ENCODE measurements at places on chromosomes 6 and 20.
A peak's percentile ranks its signal among the peaks of the same experiment; 100 is the strongest.

DNA sequence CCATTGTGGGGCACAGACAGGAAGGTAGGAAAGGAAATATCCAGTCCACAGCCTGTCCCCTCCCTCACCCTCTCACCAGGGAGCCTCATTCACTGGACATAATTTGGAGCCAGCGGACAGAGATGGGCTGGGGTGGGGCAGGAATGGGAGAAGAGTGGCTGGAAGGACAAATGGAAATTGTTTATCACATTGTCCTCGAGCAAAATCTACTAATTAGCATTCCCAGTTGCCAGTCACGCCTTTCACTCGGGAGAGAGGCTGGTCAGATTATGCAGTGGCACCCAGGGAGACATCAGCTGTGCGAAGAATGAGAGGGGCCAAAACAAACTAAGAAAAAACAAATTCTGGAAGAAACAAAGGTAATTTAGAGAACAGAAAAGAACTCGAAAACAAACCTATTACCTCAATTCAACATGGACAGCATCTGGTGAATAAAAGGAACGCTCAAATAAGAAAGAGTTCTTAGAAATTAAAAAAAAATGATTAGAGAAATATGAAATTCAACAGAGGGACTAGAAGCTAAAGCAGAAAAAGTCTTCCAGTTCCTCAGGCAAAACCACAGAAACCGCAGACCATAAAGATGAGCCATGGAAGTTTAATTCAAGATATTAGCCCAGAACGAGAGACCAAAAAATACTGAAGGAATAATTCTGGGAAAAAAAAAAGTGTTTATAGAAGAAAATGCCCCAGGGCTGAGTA lies 108.5 kb upstream of the RALGAPA2 start:
- no peak for DNase-seq

DNA sequence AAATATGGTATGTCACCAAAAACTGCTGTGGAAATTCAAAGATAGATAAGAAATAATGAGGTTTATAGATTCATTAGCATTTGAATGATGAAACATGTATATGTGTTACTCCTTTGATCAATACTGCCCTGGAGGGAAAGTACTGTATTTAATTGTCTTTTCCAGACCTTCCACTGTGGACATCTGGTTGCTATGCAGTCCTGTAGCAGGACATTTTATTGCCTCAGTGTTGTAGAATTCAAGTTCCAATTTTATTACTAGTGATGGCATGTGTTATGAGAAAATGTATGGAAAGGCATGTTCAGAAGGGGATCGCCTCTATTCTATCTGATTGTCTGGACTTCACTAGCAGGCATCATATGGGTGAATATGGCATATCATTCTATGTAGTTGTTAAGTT lies 391.0 kb downstream of the TFAP2B start:
- no peak for DNase-seq

DNA sequence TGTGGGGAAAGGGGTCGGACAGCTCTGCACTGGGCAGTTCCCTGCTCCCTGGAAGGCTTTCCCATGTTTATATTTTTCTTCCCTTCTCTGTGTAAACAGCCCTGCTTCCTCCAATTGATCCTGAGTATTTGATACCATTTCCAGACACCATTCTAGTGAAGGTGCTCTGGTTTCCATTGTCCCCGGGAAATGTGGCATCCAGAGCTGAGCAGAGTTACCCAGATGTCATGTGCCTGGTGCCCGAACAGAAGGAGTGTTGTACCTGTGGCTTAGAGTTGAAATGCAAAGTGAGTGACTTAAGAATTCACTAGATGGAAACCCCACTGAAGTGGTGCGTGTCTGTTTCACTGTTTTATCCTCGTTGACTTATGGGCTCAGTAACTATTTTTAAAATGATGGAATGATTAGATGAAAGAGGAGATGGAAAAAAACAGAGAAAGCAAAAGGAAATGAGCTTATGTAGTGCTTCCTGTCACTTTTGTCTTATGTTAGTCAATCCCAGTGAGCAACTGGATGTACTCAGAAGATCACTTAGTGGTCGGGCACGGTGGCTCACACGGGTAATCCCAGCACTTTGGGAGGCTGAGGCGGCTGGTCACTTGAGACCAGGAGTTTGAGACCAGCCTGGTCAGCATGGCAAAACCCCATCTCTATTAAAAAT lies 83.8 kb downstream of the SASH1 start:
- DNase-seq: no peak

DNA sequence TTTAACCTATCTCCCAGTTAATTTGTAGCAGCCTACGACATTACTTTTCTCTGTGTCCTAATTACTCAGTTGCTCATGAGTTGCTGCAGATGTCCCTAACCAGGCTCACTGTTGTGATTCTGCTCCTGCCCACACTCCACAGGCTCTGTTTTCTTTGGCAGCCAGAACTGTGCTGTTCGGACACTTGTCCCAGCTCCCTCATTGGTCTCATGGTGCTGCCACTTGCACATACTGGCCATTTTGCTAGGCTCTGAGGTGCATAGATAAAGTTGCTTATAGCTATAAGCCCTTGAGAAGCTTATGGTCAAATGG lies 55.0 kb downstream of the NOX3 start:
- DNase-seq: no peak

DNA sequence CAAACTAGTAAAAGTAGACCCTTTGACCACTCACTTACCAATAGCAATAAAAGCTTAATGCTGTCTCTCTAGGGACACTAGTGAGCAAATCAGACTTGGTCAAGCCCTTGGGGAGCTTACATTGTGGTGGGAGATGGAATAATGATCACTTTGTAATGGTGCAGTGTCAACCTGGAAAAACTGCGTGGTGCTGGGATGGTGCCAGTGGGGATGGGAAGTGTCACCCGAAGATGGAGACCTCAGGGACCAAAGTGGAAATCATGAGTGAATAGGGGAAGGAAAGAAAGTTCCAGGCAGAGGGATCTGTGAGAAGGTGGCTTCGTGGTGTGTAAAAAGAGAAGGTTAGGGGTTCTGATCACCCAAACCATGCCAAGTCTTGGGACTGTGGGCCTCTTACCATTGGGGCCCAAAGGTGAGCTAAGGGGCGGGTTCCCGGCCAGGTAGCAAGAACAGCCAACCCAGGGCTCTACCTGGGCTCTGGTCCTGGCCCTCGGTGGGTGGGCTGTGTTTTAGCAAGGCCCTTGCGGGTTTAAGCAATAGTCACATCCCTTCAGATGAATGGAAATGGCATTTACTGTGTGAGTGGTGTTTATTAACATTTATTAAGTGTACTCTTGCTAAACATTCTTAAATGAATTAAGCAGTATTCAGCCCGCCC lies 15.5 kb downstream of the DYNLRB1 start:
- DNase-seq: no peak

- DNase-seq: no peak
Measured at GRCh38 chr6:113291751-113292445, 565.2 kb upstream of the MARCKS start.

GRCh38 chr6:129050086-129050485 lies 167.1 kb downstream of the LAMA2 start:
- DNase-seq: no peak

GRCh38 chr6:25542984-25543910 lies 108.8 kb upstream of the SCGN start:
- no peak for DNase-seq

- peak; percentile 45 for DNase-seq
Measured at GRCh38 chr6:152368751-152369624, 268.2 kb downstream of the SYNE1 start.

DNA sequence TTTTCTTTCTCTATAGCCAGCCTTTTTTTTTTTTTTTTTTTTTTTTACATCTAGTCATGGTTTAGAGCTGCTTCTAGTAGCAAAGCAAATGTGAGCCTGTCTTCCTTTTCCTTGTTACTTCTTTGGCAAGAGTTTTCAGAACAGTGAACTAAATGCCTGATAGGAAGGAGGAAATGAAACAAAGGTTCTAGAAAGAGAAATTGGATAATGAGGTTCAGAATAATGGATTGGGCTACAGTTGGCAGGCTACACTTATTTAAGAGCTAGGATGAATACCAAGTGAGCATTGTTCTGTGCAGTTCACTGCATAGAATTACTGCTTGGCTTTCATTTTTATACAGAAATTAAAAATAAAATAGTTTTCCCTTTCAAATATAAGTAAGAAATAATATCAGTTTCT lies 78.6 kb downstream of the HIVEP1 start:
- no peak for DNase-seq

DNA sequence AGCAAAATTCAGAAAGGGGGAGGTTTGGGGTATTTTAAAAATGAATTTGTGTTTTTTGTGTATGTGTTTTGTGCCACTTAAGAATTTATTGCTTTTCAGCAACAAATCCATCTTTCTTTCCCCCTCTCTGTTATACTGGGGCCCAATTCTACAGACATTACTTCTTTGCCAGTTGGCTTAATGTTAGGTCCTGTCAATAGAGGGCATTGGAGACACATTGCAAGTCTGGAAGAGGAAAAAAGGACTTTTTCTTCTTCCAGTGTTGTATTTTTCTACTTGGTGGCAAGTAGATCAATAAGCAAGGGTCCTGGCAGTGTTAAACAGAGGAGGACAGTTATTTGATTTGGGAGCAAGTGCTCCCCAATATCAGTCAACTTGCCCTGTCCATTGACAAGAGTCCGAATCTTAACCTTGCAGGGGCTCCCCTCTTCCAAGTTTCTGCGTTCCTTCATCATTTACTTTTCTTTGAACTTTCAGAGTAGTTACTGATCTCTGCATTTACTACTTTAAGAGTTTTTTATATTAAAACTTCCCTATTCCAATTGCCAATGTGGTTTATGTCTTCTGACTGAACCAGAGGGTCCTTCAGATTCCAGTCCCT lies 23.4 kb downstream of the SCML4 start:
- DNase-seq: peak; percentile 64

- no peak for DNase-seq
Measured at GRCh38 chr6:136696783-136697364, 95.4 kb downstream of the MAP3K5 start.

DNA sequence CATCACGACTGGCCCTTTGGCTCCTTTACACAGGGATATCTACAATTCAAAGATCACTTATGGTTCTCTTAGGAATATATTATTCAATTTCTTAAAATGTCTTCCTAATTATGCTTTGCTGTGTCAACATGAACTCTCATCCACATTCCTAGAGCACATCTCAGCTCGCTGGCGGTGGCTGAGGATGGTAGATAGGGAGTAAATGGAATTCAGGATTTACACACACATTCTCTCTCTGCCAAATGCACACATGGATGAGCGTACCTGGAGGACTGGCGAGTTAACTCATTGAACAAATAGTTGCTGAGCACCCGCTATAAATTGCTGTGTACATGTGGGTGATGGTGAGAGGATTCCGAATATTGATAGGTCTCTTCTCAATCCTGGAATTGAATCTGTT lies 4.8 kb upstream of the MRPS10 start:
- DNase-seq: no peak

- no peak for DNase-seq
Measured at GRCh38 chr6:130922922-130923321, 95.7 kb downstream of the SMLR1 start.

GRCh38 chr6:149108038-149108748 lies 209.3 kb upstream of the TAB2 start:
- DNase-seq: no peak

DNA sequence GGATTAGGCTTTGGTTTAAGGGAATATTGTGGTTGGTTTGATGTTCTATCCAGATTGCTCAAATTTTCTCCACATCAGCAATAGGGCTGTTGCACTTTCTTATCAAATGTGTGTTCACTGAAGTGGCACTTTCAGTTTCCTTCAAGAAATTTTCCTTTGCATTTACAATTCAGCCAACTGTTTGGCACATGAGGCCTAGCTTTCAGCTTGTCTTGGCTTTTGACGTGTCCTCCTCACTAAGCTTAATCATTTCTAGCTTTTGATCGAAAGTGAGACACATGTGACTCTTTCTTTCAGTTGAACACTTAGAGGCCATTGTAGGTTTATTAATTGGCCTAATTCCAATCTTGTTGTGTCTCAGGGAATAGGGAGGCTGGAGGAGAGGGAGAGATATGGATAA lies 104.8 kb downstream of the FLRT3 start:
- no peak for DNase-seq

- DNase-seq: no peak
Measured at GRCh38 chr6:31225735-31226134, 46.2 kb downstream of the HLA-C start.

GRCh38 chr6:48535582-48536009 lies 424.6 kb upstream of the PTCHD4 start:
- DNase-seq: no peak

GRCh38 chr20:33732166-33732970 lies 572 bp downstream of the ZNF341 start:
- DNase-seq: no peak

GRCh38 chr6:32105433-32105832 lies 3.7 kb downstream of the TNXB start:
- DNase-seq: no peak

DNA sequence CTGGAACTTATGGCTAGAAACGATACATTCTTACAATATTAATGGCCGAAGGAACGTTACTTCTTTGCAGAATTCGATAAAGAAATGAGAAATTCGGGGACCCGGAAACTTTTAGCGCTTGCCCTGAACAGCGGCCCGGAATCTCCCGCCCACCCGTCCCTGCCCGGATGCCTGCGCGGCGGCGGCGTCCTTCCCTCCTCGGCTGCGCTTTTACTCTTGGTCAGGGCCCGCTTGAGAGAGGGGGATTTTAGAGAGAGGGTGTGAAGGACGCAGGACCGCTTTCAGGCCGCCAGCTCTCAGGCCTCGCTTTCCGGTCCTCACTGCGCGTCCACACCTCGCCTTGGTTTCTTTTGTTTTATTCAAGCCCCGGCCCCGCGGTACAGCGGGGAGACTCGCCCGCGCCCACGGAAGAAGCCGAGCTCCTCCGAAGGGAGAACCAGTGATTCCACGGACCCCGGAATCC lies 243.7 kb downstream of the ARID1B start:
- DNase-seq: no peak

GRCh38 chr20:61118429-61119224 lies 133.4 kb upstream of the CDH4 start:
- DNase-seq: no peak

- DNase-seq: no peak
Measured at GRCh38 chr20:14341801-14342200, 4.4 kb upstream of the FLRT3 start.

- no peak for DNase-seq
Measured at GRCh38 chr20:50284811-50285375, 94.3 kb downstream of the CEBPB start.

- no peak for DNase-seq
Measured at GRCh38 chr6:80249897-80250296, 143.4 kb downstream of the BCKDHB start.

GRCh38 chr20:45344168-45344860 lies 3.9 kb downstream of the SDC4 start:
- DNase-seq: peak; percentile 59

DNA sequence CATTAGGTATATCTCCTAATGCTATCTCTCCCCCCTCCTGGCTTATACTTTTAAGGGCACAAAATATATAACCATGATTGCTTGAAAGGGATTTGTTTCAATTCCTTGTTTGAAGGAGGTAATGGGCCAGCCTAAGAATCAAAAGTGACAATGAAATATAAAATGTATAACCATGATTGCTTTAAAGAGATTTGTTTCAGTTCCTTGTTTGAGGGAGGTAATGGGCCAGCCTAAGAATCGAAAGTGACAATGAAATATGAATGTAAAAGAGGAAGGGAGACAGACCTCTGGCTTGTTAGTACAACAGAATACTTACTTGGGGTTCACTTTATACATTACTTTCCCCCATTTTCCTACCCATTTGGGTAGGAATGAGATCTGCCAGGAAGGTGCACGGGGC lies 55.5 kb downstream of the FOXC1 start:
- DNase-seq: no peak

- DNase-seq: no peak
Measured at GRCh38 chr20:19868441-19868840, 110.4 kb downstream of the RIN2 start.

- DNase-seq: no peak
Measured at GRCh38 chr20:58941471-58941870, 39.6 kb upstream of the NELFCD start.
